ENCODE measurements at places on chromosomes 2 and 18.

DNA sequence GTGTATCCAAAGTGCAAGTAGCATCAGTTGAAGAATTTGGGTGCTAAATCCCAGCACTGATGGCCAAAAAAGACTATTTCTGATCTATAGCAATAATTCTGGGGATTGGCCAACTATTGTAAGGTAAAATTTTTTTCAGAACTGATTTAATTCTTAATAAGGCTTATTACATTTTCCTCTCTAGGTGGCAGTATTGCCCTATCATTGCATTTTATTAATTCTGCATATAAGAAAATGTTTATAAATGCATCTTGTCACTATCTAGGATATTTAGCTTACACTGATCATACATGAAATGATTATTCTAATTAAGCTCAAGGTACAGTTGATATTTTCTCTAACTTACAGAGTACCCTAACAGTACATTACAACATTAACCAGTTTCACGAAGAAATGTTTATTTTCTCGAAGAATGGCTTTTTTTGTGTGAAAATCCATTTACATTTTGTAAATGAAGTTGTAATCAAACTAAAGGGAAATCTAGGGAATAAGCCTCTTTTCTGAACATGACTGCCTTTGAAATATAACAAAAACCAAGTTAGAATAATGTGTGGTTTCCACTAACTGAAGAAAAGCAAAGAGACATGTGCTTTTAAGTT is 11.0 kb downstream of the TTN start:
- no peak for DNase-seq

DNA sequence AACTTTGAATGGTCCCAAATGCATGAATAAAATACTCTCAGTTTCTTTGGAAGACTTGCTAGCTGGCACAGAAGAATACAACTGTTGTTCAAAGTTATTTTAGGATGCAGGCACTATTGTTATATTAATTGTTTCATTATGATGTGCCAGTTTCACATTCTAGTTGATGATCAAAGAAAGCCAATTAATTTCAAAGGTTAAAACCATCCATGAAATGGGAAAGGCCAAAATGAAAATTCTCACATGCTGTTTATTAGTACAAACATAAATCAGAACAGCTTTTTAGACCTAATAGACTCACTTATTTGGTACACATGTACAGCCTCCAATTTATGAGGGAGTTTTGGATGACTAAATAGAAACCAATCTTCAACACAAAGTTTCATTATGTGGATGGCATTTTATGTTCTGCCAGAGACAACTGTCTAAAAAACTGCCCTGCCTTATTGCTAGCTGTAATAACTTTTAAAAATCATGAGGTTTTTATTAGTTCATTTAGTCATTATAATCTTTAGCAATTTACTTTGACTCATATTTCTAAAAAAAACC is 42.2 kb downstream of the RFTN2 start:
- DNase-seq, result no peak

- DNase-seq, result no peak
Measured at GRCh38 chr2:1631292-1632001, 112.9 kb downstream of the PXDN start.

DNA sequence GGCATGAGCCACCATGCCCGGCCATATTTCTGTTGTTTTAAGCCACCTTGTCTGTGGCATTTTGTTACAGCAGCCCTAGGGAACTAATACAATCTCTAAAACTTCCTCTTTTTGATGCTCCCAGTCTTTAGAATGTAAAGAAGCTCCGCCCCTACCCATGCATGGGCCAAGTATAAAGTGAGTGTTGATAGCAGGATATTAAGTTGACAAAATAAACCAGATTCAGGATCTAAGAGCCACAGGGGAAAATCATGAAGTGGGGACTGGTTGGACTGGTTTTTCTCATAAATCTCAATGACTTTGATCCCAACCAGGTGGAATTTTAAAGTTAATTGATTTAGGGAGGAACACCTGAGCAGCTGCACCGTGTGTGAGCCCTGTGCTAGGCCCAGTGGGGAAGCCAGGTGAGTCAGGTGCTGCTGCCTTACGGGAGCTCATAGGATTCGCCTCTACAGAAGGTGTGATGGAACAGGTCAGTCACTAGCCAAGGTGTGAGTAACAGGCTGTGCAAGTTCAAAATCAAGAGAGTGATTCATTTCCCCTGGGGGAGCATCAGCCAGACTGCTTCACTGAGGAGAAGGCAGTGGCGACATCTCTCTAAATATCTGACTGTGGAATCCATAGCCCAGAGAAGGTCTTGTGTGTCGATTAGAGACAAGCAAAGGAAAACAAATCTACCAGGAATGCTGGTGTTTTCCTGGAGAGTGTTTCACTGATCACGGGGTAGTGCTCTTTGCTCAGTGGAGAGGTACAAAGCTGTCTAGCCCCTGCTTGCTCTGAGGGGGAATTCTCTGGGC is 63.0 kb upstream of the MSH2 start:
- DNase-seq, result no peak

GRCh38 chr2:130786076-130786475 is 30.7 kb downstream of the AMER3 start:
- DNase-seq, result no peak

DNA sequence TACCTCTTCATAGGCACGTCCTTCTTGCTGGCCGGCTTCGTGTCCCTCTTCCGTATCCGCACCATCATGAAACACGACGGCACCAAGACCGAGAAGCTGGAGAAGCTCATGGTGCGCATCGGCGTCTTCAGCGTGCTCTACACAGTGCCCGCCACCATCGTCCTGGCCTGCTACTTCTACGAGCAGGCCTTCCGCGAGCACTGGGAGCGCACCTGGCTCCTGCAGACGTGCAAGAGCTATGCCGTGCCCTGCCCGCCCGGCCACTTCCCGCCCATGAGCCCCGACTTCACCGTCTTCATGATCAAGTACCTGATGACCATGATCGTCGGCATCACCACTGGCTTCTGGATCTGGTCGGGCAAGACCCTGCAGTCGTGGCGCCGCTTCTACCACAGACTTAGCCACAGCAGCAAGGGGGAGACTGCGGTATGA is 2.3 kb downstream of the FZD7 start:
- DNase-seq, result no peak

DNA sequence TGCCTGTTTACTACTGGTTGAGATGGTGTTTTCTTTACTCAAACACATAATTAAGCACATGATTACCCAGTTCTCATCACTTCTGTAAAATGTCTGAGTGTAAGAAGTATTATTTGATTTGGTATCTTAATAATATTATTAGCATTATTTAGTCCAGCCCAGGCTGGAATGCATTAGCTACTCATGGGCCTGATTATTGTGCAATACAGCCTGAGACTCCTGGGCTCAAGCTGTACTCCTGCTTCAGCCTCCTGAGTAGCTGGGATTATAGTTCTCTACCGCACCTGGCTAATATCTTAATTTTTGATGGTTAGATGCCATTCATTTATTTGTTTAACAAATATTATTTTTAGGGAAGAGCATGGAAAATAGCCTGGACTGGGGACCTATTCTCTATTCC is 197.6 kb upstream of the MC4R start:
- no peak for DNase-seq
